CD4-positive, alpha-beta T cell treated with Interleukin-4 for 4 hours (primary cell): ENCODE measurements at places on chromosomes 7 and 10.

DNA sequence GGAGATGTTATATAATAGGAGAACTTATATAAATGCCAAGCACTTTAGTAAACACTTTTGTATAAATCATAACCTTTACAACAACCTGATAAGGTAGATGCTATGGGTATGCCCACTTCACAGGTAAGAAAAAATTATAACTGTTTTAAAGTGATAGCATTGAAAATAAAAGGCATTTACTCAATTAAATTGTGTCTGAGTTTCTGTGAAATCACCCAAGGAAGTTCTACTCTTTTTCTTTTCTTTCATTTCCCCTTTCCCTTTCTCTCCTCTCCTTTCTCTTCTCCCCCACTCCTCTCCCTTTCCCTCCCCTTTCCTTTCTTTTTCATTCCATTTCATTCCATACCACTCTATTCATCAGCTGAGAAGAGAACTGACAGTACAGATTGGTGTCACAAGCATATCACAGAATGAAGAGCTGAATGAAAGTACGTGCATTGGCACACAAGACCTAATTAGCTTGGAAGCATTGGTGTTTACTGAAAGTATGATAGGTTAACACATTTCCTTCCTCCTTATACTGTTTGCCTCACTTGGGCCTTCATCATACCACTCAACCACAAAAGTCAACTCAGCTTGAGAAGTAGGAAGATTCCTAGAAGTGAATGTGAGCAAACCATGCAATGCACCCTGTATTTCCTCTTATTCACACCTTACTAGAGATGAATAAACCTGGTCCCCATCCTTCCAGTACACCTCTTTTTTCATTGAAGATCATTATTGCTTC lies 117.9 kb upstream of the AGR3 start:
- peak; percentile 19 for DNase-seq

GRCh38 chr7:157273208-157274093 lies 63.4 kb upstream of the DNAJB6 start:
- peak; percentile 53 for DNase-seq

DNA sequence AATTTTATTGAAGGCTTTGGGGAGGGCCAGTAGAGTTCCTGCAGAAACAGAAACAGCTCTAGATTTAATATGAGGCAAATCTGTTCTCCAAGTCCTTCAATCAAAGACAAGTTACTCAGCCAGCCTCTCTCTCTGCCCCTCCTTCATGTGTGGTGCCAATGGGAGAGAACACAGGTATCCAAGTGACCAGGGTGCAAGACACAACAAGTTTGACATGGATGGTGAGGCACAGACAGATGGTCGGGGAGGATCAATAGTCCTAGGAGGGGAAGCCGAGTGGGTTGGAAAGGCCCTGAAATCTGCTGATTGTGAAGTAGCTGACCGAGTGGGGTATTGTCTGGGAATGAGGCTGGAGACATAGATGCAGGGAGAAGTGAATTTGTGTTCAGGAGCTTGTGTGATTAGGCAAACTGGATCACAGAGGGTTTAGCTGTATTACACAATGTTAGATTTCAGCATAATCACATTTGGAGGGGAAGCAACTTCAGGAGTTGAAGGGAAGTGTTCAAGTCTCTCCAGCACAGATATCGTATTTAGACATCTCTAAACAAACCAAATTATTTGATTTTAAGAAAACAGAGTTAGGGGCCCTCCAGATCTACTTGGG lies 1.5 kb downstream of the GIMAP1 start:
- DNase-seq, result peak; percentile 64

- DNase-seq, result no peak
Measured at GRCh38 chr10:119431034-119431772, 111.3 kb downstream of the RGS10 start.

DNA sequence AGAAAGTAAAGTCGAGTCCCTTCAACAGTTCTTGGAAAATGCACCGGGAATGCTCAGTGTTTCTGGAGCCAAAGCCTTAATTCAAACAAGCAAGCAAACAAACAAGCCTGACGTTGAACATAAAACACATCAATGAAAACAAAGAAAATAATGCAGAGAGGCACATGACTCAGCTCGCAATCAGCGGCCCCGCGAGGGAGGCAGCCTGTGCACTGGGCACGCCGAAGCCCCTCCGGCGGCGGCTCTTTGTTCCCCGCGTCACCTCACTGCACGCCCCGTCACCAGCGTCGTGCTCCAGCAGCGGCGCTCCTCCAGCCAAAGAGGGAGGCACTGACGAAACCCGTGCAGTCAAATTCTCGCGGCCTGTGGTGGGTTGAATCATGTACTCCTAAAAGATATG lies 151.5 kb downstream of the DNAJB6 start:
- no peak for DNase-seq

GRCh38 chr10:5890452-5890915 lies 441 bp downstream of the FBH1 start:
- no peak for DNase-seq

- DNase-seq, result no peak
Measured at GRCh38 chr10:97188261-97188711, 2.5 kb upstream of the SLIT1 start.

DNA sequence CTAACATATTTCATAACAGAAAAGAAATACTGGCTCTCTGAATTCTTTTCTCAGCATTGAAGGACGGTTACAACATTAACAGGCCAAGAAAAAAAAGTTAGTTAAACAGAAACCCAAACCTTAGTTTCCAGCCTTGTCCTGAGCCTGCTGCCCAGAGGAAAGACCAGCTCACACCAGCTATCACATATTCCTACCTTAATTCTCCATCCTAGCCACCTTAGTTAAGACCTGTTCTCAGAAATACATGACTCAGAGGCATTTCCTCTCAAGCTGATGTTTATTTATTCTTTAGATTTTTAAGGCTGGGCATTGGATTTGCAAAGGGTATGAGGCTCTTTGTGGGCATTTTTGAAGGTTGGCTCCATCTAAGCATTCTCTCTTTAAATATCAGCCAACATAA lies 34.3 kb upstream of the ADAM12 start:
- DNase-seq, result no peak

DNA sequence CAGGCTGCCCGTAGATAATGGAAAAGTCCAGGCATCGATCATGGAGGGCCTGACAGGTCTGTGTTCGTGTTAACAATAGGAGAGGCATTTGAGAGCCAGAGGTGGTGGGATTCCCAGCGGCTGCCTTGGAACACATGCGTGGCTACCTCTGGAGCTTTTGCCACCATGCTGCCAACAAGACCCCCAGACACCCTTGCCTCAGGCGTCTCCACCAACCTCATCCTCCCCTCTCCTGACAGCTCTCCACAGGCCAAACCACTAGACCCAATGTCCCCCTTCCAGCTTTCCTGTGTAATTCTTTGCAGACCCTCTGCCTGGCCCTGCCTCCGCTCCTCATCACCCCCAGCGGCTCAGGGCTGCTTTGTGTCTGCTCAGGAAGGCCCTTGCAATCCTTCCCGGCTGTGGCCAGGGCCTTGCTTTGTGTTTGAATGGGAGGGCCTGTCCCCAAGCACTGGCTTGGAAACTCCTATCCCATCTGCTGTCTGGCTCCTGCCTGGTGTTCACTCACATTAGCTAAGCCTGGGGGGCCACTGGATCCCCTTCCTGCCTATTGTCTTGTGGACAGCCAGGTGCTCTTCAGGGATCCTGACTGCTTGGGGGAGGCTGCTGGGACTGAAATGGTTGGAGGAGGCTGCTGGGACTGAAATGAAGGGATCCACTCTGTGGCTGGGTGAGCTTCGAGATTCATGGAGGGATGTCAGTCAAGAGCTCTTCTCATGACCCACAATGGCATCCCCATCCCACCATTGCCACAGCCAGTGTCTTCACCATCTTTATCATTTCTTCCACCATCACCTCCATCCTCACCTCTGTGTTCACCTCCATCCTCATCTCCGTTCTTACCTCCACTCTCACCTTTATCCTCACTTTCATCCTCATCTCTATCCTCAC lies 60.8 kb upstream of the ELN start:
- DNase-seq, result no peak

- DNase-seq, result no peak
Measured at GRCh38 chr7:115747174-115747573, 283.4 kb downstream of the TFEC start.

GRCh38 chr7:141541375-141541774 lies 9.8 kb upstream of the AGK start:
- DNase-seq, result no peak

DNA sequence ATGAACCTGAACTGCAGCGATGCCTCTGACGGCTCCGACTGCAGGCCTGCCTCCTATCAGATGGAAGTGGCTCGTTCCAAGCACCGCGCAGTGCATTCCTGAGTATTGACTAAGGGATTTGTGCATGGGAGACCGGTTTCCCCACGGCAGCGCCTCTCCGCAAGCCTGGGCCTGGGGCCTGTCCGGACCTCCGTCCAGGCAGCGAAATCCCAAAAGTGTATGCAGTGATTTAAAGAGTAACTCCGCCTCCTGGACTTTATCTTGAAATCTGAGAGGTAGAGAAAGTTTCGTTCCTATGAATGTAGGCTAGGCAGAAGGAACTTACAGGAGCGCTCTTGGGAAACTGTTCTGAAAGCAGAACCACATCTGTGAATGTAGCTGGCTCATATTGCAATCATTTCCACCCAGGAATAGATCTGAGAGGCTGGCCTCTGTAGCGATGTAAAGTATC lies 106.2 kb upstream of the CELF2 start:
- DNase-seq, result no peak

DNA sequence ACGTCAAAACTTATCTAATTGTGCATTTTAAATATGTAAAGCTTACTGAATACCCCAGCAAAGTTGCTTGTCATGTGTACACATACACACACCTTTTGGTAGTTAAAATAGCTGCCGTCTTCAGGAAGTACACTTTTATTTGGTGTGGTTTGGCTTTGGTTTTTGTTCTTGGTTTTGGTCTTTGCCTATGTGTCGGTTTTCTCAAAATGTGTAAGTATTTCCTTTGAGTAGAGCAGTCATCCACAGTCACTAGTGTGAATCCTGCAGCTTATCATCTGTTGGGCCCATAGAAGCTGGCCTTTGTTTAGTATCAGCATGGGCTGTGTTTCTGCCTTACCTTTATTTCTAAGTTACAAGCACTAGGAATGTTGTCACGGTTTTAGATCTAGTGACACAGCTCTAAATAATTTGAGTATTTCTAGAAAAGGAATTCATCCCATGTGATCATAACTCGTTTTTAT lies 35.3 kb downstream of the NET1 start:
- DNase-seq, result peak; percentile 53

DNA sequence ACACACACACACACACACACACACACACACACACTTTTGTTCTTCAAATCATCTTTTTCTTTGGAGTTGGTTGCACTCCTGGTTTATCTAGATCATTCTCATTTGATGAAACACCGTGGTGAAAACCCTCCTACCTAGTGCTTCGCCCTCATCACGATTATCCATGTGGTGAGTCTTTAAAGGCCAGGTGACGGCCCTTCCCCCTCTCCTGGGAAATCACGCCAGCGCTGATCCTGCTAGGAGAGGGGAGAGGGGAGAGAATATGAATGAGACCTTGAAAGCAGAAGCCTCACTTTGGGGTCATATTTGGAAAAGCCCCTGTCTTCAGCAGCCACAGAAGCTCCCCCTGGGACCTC lies 103.9 kb upstream of the LRRC4 start:
- no peak for DNase-seq

- DNase-seq, result no peak
Measured at GRCh38 chr7:46126675-46127300, 205.7 kb upstream of the IGFBP3 start.

DNA sequence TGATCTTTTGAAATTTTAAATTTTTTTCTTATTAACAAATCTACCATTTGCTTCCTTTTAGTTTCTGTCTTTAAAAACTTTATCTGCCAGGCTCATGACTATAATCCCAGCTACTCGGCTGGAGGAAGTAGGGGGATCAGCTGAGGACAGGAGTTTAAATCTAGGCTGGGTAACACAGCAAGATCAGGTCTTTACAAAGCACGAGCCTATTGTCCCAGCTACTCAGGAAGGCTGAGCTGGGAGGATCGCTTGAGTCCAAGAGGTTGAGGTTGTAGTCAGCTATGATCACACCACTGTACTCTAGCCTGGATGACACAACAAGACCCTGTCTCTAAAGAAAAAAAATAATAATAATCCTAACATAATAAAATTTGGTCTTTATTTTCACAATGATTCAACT lies 17.5 kb downstream of the DPY19L1 start:
- no peak for DNase-seq

- DNase-seq, result peak; percentile 44
Measured at GRCh38 chr7:22697876-22698606, 29.0 kb upstream of the IL6 start.

DNA sequence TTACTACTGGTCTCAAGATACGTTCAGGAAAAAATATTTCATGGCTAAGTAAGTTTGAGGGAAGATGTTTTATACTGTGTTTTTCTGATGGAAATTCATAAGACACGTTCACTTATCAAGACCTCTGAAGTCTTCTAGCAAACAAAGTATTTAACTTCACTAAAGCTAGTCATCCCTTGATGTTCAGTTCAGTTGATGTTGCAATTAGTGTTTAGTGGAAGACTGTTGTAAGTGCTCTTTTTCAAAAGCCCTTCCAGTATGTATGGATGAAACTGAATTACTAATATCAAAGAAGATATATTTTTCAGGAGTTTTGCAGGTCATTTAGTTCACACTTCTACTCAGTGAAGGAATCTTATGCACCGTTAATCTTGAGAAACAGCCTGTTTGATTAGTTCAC lies 25.1 kb downstream of the CUL1 start:
- DNase-seq, result no peak

DNA sequence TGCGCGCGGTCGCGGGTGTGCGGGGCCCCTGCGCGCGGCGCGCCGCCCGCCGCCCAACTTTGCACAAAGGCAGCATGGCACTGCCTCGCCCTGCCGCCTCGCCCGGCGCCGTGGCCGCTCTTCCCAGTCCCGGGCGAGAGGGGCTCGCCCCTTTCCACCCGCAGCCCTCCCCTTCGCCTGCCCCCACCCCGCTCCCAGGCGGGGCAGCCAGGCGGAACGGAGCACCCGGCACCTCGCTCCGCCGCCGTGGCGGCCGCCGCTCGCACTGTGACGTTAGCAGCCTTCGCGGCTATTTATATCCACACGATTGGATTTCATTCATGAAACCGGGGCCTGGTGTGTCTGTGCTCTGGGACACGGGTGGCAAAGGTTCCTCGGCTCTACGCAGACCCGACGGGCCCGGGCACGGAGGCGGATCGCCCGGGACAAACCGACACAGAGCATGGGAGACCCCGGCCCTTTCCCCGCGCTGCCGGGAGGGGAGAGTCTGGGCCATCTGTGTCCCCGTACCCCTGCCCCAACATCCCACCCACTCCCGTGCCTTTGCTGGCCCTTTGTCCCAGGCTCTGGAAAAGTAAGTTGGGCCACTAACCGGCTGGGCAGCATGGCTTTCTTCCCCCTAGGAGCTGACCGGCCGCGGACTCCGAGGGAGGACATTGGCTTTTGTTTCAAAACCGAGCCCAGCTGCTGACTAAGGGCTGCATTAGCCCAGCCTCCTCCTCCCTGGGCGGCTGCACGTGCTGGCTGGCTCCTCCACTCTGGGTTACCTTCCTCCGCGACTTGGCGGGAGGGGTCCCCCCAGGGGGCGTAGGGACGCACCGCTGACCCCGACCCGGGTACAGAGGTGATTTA lies at the start of gene RHOBTB1:
TSS of gene RHOBTB1 (minus strand) at position 128 of the 852 bp plus-strand sequence. CDS start 32,643 bp downstream, outside the sequence.
- no peak for DNase-seq

DNA sequence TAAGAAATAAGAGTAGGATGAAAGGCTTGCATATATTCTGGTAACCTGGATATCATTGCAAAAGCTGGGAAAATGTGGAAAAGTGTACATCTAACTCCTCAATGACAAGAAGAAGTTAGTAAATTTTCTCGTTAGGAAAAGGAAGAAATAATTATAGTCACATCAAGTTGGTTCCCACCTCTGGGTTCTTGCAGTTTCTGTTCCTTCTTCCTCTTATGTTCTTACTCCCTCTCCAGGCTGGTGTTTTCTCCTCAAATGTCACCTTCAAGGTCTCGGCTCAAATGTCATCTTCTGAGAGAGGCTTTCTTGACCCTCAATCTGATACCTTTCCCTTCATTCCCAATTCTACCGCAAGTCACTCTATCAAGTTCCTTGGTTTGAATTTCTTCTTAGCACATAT lies 64.4 kb downstream of the ENTPD1 start:
- no peak for DNase-seq
